ENCODE measurements at places on chromosomes 3 and 15. TPM values are rescaled to one million over a fixed set of nuclear protein-coding genes. Genes with fewer than 3 reads are reported as not detected.

KLHL24 gene
- total RNA-seq, result 58.1 TPM

GPX1 gene
- total RNA-seq, result 464 TPM

DNA sequence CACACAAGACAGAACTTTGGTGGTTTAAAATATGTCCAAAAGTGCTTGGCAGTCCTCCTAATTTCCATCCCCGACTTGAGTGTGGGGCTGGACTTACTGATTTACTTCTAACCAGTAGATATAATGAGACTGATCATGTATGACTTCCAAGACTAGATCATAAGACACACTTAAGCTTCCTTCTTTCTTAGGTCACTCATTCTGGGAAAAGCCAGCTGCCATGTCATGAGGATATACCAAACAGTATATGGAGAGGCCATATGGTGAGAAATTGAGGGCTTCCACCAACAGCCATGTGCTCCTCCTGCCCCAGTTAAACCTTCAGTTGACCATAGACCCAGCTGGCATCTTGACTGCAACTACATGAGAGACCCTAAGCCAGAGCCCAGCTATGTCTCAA lies 282.8 kb upstream of the PROK2 start:
- DNase-seq, result no peak

DNA sequence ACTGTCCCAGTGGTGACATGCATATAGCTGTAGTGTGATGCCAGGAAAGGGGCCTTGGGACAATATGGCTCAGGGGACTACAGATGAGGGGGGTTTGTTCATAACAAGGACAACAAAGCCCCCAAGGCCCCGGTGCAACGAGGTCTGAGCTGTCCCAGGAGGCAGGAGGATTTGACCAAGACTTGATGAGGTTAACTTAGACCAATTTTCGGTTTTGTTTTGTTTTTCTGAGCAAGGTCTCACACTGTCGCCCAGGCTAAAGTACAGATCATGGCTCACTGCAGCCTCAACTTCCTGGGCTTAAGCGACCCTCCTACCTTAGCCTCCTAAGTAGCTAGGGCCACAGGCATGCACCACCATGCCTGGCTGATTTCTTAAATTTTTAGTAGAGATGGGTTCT lies 23.8 kb downstream of the EFCAB12 start:
- DNase-seq, result no peak

- no peak for DNase-seq
Measured at GRCh38 chr3:76021376-76021775, 236.0 kb upstream of the ZNF717 start.

DNA sequence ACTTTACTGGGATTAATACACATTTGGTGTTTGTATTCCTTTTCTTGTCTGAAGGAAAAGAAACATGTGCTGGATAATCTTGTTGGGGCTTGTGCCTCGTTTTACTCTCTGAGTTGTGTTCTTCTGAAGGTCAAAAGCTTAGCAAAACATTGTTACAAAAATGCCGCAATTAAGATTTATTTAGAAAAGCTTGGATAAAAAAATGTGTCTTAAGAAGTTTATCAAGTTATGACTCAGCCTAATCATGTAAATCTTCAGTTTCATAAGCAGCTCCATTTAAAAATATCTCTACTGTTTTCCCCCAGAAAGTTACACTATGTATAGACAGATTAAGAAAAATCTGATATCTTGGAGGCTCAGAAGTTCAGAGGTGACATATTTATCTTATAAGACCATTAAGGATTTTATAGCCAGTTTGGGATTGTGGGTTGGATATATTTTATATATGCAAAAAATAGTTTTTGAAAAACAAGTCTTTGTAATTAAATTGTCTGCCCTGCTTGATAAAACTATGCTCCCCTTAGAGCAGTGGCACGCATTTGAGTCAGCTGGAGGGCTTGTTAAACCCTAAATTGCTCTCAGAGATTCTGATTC lies 56.5 kb downstream of the CLDN11 start:
- DNase-seq, result peak; percentile 13

- no peak for DNase-seq
Measured at GRCh38 chr3:89280301-89280700, 172.9 kb downstream of the EPHA3 start.
